ENCODE measurements at places on chromosomes 1 and 21. TPM values are rescaled to one million over a fixed set of nuclear protein-coding genes. Genes with fewer than 3 reads are reported as not detected.

Gene TSPAN2
- total RNA-seq: 0.49 TPM

Gene APP
- total RNA-seq: 75.9 TPM

Gene CSMD2
- total RNA-seq: 1.1 TPM

Gene CASZ1
- total RNA-seq: 0.20 TPM

Gene SPRR2G
- not detected for total RNA-seq

Gene GJC2
- 0.39 TPM for total RNA-seq

Gene ATP6V1G3
- not detected for total RNA-seq

DNA sequence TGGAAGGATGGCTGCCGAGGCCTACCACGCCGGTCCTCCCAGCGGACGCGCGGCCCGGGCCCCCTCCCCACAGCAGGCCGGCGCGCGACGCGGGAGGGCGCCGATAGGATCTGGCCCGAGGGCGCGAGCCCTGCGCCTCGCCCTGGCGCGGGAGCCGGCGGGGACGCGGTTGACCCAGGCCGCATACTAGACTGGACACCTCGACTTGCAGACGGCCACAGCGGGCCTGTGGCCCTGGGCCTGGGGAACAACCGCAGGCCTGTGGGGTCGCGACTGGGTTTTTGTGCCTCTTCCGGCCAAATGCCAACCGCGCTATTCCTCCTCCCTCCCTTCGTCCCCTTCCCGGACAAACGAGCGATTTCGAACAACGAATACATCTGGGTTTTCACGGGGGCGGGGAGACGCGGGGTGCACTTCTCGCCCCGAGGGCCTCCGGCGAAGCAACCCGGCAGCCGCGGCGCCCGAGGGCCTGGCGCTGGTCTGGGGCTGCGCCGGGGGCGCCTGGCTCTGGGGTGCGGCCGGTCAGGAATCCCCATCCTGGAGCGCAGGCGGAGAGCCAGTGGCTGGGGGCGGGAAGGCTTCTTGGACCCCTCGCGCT lies 2.4 kb downstream of the NHLH2 start:
- DNase-seq: no peak

DNA sequence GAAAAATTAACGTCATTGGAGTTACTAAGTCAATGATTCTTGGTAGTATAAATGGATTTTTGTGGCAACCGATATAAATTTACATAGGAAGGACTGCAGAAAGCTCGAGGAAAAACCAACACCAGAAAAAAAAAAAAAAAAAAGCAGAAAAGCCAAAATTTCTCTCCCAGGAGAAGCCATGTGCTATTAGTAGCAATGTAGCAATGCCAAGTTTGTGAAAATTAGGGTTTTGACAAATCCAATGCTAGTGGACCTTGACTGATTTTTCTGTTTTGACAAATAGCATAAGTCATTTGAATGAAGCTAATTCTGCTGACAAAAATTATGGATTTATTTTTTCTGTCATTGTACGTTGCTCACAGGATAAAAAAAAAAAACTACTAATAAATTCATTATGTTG lies 1561.9 kb downstream of the MRPL39 start:
- DNase-seq: no peak

DNA sequence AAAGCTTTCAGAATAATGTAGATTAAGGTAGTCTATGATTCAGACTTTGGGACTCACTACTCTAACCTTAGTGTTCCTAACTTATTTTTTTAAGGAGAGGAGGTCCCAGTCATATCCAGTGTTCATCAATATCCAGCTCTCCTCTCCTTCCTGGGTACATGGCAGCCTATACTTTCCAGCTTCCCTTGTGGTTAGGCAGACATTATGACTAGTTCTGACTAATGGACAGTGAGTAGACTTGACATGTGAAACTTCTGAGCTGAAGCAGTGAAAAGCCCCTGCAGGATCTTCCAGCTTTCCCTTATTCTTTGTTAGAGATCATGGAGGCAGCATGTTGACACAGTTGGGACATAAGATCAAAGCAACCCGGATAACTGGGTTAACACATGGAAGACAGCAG lies 144.2 kb downstream of the PTPRU start:
- peak; percentile 90 for DNase-seq

DNA sequence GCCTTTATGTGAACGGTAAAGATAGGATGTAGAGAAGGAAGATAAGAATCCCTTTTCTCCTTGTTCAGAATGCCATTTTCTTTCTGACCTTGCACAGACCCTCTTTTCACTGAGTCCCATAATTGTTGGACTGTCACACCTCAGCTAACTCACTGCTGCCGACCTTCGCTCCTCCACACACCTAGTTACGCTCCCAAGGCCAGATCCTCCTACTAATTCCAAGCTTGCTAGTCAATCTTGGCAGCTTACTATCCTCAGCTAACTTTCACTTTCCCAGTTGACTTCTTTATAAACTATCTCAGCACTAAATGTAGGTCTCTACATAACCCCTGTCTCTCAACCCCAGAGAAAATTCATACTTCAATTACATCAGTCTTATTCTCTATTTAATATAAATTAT lies 471.8 kb upstream of the PRMT6 start:
- DNase-seq: no peak

GRCh38 chr1:23908453-23909341 lies 4.5 kb downstream of the CNR2 start:
- no peak for DNase-seq

DNA sequence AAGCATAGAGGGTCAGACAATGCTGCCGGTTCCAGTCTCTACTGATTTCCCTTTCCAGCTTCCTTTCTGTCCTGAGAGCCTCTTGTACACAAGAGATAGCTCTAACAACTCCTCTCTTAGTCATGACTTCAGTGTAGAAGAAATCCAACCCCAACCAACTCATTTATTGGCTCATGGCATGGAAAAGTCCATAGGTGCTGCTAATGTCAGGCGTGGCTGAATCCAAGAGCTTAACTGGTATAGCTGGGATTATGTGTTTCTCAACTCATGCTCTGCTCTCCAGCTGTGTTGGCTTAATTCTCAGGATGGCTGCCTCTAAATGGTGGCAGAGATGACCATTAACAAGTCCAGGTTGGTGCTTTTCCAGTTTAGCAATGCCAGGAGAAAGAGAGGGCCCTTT lies 12.4 kb upstream of the THRAP3 start:
- no peak for DNase-seq

DNA sequence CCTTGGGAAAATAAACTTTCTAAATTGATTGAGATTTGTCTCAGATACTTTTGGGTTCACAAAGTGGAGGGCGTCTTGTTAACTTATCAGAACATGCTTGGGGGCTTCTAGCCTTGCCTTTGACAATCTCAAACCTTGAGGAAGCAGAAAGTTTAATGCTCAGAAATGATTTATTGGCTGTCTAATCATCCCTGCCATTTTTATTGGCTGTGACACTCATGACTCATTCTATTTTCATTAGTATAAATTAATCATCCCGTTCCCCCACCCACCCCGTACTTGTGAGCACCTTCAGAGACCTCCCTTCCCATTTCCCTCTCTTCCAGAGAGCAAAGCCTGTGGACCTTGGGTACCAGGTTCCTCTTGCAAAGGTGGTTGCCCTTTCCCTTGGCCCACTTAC lies 87.1 kb downstream of the FGGY start:
- no peak for DNase-seq

DNA sequence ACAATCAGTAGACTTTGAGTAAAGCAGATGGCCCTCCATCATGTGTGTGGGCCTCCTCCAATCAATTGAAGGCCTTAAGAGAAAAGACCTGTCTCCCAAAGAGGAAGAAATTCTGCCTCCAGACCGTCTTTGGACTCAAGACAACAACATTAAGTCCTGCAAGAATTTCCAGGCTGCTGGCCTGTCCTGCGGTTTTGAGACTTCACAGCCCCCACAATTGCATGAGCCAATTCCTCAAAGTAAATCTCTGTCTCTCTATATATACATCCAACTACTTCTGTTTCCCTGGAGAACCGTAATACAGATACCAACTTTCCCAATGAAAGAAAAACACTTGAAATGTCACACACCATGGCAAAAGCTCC lies 16.4 kb downstream of the REG4 start:
- DNase-seq: no peak

- DNase-seq: no peak
Observed at GRCh38 chr1:238177351-238177750, 286.6 kb upstream of the ZP4 start.

GRCh38 chr1:214364786-214365295 lies 83.9 kb downstream of the SMYD2 start:
- DNase-seq: no peak

GRCh38 chr21:35475762-35476161 lies 426.7 kb upstream of the RUNX1 start:
- peak; percentile 33 for DNase-seq

DNA sequence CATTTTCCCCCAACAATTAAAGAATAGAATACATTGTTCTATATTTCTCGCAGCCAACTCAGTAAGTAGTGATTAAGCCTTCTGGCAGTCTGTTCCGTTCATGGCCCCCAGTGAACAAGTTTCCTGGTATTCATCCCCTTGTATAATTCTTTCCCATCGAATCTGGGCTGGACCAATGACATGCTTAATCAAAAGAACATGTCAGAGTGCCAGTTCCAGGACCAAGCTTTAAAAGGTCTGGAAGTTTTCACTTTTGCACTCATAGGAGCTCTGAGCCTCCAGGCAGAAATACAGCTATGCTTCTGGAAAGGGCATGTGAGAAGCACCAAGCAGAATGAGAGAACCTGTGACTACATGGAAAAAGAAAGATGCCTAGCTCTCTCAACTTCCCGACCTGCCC lies 22.5 kb upstream of the DPYD start:
- DNase-seq: peak; percentile 89

- no peak for DNase-seq
Observed at GRCh38 chr1:211653959-211654496, 21.4 kb downstream of the NEK2 start.

- peak; percentile 69 for DNase-seq
Observed at GRCh38 chr1:225653463-225654276, 747 bp upstream of the ENAH start.

GRCh38 chr1:189513091-189513490 lies 964.6 kb downstream of the BRINP3 start:
- peak; percentile 0 for DNase-seq
